ENCODE measurements at places on chromosomes 7 and 10.

- no peak for DNase-seq
Measured at GRCh38 chr7:120079704-120080103, 193.3 kb upstream of the KCND2 start.

DNA sequence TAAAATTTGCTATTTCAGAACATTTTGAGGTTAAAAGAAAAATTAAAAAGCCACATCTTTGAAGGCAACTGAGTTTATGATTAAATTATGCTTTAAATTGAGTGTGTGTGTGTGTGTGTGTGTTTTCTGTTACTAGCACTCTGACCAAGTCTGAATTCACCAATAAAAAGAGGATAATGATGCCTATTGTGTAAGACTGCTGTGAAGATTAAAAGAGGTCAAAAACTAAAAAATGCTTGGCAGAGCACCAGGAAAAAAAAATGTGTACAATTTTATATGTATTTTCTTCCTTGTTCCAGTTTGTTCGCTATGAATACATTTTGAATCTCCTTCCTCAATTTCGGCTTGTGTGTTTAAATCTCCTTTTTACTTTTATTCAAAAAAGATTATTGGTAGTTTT lies 316.6 kb upstream of the MAGI2 start:
- no peak for DNase-seq

DNA sequence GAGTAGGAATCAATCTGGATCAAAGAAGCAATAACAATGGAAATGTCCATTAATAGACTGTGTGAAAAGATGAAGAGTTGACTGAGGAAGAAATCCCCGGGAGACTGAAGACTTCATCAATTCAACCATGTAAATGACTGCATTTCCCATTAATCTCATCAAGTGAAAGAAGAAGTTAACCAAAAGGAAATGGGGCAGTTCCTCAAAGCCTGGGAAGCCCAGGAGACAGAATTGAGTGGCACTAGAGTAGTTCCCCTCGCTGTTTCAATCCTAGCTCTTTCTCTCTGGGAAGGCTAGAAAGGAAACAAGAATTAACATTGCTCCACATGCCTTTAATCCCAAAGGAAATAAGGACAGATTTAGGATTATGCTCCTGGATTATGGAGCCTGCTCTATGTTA lies 4.8 kb upstream of the OR6V1 start:
- no peak for DNase-seq

- DNase-seq = no peak
Measured at GRCh38 chr7:67896721-67897120, 900.1 kb downstream of the TYW1 start.

- no peak for DNase-seq
Measured at GRCh38 chr7:47605816-47606575, 24.1 kb upstream of the TNS3 start.

- no peak for DNase-seq
Measured at GRCh38 chr7:113040849-113041248, 45.8 kb downstream of the GPR85 start.
